ENCODE measurements at places on chromosomes 3 and 15.

DNA sequence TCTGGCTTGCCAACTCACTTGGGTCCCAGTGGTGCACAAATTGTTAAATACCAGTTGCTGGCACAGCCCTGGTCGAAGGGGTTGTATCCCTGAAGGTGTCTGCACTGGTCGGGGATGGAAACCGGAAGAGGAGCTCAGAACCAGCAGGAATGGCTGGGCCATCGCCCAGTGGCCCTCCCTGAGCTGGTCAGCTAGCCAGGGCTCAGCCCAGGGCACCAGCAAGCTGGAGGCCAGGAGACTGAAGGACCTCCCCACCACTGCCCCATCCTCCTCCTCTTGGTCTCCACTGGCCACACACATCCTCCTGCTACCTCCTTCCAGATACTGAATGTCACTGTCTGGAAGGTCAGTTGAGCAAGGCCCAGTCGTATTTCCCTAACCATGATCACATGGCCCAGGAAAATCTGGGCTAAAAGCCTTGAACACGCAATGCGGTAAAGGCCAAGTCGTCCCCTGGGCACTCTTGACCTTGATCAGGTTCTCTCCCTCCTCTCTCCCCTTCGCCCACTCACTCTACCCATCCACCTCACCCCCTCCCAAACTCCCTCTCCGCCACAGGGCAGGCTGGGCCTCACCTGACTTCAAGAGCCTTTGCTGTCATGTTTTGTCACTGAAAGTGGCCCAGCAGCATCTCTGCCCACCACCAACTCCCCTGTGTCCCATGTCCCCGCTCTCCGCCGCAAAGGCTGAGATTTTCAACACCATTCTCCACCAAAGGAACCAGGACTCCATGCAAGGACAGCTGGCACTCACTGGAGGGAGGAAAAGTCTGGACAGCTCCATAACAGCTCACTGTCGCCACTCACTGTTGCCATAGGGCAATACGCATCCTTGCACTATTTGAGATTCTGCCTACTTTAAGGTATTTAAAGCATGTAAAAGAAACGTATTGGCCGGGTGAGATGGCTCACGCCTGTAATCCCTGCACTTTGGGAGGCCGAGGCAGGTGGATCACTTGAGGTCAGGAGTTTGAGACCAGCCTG lies 12.1 kb downstream of the ZDHHC19 start:
- DNase-seq: no peak

- no peak for DNase-seq
These were observed 113.3 kb upstream of the PHLDB2 start for GRCh38 chr3:111745786-111746185.

DNA sequence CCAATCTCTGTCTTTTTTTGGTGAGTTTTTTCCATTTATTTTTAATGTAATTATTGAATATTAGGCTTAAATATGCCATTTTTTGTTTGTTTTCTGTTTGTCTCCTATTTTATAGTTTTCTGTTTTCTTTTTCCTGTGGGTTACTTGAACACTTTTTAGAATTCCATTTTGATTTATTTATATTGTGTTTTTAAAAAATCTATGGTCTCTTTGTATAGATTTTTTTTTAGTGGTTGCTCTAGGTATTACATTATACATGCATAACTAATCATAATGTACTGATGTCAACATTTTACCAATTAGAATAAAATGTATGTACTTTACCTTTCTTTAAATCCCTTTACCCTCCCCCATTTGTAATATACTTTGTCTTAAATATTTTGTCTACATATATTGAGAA lies 56.2 kb downstream of the RASA2 start:
- no peak for DNase-seq

GRCh38 chr15:56821721-56822425 lies 88.6 kb upstream of the ZNF280D start:
- DNase-seq: no peak

DNA sequence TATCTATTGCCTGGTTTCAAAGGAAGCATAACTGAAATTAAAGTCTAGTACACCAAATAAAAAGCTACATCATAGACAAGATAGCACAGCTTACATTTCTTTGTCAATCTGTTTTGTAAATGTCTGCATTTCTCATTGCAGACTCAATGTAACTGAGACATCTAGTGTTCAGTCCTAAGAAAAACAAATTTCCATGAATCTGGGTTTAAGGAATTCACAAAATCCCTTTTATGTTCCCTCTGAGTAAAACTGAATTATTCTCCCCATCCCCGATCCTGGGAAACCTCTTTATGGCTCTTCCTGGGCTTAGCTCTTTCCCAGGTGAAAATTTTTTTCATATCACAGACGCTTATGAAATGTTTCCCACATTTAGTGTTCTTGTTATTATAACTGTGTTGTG lies 21.6 kb upstream of the RASA2 start:
- no peak for DNase-seq

DNA sequence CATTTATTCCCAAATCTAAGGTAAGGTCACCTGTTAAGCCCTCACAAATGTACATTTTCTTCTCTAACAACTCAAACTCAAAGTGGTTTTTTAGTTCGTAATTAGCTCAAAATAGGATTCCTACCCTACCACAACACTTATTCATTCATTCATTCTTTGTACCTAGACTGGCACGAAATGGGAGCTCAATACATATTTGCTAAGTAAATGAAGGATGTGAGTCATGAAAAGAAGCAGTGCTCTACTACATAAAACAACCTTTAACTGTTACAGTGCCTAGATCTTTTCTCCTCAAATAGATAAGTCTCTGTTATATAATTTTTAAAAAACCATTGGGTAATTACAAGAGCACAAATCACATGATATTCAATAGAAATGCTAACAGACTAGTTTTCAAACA lies 13.1 kb downstream of the RSL24D1 start:
- no peak for DNase-seq

GRCh38 chr3:81444817-81445460 lies 316.5 kb downstream of the GBE1 start:
- DNase-seq: no peak

DNA sequence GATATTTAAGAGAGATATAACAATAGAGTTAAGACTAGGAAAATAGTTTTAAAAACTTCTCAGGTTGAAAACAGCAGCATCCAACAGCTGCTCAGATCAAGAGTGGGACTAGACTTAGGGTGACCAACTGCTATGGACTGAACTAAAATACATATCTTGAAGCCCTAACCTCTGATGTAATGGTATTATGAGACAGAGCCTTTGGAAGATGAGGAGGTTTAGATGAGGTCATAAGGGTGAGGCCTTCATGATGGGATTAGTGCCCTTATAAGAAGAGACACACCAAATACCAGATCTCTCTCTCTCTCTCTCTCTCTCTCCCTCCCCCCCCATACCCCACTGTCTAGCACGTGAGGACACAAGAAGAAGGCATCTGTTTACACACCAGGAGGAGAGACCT lies 37.4 kb upstream of the GALNT15 start:
- no peak for DNase-seq

DNA sequence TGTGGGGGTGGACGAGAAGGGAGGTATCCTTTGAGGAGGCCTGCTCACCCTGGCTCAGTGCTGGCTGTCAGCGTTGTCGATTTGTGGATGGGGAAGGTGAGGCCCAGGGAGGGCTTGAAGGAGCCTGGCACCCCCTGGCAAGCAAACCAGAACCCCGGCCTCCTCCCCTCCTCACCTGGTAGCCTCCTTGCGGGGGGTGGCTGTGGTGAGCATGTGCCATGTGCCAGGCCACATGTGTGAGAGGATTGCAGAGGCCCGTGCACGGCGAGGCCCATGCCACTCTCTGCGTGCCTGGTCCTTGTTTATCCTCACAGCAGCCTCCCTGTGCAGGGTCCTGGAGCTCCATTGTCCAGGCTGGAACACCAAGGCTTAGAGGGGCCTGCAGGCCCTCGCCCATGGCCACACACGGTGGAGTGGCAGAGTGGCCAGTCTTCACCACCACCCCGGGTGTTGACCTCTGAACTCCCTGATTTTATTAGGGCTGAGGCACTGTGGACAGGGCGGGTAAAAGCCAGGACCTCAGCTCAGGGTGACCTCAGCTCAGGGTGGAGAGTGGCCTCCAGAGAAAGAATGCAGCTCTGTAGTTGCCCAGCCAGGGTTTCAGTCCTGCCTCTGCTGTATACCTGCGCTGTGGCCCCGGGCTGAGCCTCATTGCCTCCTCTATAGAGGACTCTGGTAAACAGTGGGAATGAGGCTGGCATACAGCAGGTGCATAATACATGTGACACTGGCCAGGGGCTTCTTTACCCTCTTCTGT lies 29.1 kb downstream of the HDAC11 start:
- no peak for DNase-seq

DNA sequence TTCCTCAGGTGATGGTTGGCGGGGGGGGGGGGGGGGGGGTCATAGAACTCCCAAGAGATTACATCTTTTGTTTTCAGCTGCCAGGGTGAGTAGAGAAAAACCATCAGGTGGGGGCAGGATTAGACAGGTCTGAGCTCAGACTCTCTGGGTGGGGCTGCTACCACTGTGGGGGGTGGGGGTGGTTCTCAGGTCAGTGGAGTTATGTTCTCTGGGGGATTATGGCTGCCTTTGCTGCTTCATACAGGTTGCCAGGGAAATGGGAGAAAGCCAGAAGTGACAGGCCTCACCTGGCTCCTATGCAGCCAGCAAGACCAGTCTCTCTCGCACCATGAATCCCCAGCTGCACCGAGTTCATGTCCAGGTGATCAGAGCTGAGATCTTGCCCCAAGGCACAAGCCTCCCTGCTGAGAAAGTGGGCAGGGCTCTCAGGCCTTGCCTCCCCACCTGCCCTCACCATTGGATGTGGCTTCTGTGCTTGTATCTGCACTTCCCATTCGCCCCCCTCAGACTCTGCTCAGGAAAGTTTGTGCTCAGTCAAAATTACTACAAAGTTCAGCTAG lies 828.1 kb downstream of the MCTP2 start:
- no peak for DNase-seq

DNA sequence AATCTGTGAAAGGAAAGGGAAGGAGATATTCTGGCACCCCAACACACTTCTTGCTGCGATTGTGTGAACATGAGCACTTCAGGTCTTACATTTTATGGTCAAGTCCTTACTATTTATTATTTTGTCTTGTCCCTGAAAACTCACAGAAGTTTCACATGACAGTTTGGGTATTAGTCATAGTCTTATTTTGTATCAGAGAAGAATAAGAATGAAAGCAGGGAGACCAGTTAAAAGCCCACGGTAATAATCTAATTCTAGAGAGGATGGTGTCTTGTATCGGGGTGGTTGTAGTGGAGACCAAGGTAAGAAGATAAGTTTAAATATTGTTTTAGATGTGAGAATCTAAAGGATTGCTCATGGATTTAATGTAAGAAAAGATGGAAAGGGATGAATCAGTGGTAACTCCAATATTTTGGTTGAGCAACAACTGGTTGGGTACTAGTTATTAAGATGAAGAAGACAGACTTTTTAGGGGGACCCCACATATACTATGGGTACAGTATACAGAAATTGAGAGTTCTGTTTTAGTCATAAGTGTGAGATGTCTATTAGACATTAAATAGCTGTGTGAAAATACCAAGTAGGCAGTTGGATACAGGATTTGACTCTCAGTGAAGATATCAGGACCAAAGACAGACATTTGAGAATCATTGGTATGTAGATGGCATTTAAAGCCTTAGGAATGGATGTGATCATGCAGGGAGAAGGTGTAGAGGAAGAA lies 227.6 kb downstream of the MFSD1 start:
- DNase-seq: no peak

DNA sequence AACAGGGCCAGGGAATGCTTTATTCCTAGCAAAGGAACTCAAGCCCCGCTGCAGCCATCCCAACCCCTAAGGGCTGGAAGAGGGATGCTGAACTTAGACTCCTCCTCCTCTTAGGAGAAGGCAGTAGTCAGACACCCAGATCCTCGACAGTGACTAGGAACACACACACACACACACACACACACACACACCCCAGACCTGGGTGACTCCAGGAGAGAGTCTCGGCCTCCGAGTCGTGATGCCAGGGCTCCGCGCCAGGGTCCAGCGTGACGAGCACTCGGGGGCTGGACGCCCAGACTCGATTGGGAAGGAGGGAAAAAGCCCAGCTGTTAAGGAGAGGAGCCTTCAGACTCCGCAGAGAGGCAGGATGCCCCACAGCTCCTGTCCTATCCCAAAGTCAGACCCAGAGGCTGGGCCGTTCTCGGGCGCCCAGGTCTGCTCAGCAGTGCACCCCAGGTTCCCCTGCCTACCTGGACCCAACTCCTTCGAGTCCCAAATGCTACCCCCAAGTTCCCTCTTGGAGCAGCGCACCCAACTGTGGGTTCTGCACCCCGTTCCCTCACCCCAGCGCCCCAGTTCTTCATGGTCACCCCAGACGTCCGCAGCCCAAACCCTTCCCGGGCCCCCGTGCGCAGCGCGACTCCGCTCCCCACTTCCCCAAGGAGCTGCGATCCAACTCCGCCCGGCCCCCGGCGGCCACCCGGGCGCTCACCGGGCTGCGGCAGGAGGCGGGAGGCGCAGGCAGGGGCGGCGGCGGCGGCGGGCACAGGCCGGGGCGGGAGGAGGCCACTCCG lies 421 bp downstream of the BMF start:
- no peak for DNase-seq

DNA sequence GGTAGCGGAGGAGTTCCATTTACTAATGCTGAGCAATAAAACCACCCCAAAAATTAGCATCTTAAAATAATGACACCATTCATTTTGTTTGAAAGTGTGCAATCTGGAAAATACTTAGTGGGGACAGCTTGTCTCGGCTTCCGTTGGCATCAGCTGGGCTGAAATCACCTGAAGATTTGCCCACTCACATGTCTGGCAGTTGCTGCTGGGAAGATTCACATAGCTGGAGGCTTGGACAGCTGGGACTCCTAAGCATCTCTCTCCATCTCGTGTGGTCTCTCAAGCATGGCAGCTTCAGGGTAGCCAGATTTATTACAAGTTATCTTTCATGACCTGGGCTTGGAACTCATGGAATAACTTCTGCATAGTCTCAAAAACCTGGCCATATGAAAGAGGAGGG lies 38.4 kb upstream of the BFSP2 start:
- DNase-seq: no peak

- DNase-seq: no peak
These were observed 48.1 kb downstream of the ALCAM start for GRCh38 chr3:105414841-105415240.

DNA sequence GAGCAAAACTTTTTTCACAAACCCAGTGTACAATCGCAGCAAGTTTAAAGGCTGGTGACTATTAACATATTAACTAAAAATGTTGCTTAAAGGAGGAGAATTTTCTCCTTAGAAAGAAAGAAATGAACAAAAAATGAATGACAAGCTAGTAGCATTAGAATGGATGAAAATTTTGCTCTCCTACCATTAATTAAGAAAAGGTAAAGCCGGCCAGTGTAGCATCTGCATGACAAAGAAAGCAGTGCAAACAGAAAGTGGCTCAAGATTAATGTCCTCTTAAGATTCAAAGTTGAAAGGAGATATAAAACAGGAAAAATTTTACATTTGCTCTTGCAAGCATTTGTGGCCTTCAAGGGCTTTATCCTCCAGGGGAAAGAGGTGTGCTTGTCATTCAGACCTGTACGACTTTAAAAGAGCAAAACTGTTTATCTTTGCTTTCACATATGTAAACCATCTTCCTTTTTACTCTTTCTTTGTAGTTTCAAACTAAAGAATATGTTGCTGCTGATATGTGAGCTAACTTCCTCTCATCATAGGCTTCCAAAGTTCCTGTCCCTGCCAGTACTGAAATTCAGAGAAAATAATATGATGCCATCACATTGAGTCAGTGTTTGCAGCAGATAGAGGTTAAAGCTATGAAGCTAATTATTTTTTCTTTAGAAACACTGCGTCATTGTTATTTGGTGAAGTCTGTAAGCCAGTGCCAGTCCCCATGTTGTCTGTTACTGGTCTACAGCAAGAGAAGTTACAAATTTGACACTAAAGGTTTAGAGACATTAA lies 439.1 kb upstream of the GRM7 start:
- no peak for DNase-seq

Measured in activated naive CD4-positive, alpha-beta T cell (primary cell).